NCI-H1092 treated with DMSO at 0.1 percent for 48 hours (cell line): ENCODE measurements at places on chromosomes 1 and 21.

GRCh38 chr1:5691795-5692509 lies 300.3 kb downstream of the NPHP4 start:
- no peak for DNase-seq

DNA sequence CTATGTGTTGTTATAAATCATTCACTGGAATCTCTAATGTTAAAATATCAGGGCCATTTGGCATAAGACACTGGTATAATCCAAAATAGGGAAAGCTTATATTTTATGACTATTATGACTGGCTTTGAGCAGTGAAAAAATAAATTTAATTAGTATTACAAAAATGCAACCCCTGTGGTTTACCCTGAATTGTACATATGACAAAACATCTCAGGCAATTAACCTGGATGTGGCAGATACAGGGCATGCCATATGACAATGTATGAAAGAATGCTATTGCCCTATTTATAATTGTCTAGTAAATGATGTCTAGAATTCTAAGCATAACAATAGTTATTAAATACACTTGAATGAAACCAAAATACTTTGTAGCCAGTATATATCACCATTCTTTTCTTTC lies 532.5 kb upstream of the ADGRL4 start:
- DNase-seq = no peak

DNA sequence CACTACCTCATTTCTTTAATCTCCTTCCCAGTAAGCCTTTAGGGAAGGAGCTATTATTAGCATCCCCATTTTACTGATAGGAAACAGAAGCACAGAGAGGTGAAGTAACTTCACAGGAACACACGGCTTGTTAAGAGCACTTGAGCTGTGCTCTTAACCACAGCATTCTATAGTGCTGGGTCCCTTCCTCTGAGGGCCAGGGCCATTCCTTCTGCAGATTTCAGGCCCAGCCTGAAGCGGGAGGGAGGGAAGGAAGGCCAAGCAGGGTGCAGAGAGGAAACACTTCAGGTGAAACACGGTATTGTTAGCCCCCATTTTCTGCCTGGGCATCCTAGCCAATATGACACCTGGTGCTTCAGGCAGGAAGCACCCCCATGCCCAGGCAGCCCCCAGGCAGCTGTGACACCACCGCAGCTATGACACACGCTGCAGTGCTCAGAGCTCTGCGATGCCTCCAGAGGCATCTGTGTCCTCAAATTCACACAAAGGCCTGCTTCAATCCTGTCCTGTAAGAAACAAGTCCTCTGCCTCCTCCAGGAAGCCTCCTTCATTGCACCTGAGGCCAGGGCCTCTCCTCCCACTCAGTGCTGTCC lies 4.5 kb upstream of the EXTL1 start:
- no peak for DNase-seq

- no peak for DNase-seq
These were observed 1.8 kb downstream of the LAMB3 start for GRCh38 chr1:209650454-209650853.

DNA sequence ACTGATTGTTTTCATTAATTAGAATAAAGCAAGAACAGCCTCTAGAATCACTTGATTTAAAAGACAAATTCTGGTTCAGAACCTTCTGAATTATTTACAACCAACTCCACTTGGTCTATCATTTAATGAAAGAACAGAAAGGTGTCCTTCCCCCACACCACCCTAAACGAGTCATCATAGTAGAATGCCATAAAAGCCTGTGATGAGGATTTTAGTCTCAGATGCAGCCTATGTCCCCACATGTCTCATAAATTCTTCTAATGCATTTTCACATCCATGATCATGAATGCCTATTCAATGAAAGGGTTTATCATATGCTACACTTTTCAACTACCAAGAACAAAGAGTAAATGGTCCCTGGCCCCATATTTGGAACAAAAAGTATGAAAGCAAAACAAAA lies 508.1 kb downstream of the DPYD start:
- no peak for DNase-seq

GRCh38 chr1:210292231-210292871 lies 36.4 kb upstream of the HHAT start:
- DNase-seq = peak; percentile 36

DNA sequence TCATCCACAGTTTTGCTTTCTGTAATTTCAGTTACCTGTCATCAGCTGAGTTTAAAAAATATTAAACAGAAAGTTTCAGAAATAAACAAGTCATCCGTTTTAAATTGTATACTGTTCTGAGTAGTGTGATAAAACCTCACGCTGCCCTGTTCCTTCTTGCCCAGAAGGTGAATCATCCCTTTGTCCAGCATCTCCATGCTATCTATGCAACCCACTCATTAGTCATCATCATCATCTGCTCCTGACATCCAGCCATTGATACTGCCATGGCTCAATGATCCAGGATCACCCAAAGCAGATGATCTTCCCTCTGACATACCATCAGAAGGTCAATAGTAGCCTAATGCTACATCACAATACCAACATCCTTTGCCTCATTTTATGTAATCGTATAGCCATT lies 198.3 kb downstream of the SLC44A5 start:
- no peak for DNase-seq

- no peak for DNase-seq
These were observed 13.0 kb upstream of the CD48 start for GRCh38 chr1:160724465-160725242.

DNA sequence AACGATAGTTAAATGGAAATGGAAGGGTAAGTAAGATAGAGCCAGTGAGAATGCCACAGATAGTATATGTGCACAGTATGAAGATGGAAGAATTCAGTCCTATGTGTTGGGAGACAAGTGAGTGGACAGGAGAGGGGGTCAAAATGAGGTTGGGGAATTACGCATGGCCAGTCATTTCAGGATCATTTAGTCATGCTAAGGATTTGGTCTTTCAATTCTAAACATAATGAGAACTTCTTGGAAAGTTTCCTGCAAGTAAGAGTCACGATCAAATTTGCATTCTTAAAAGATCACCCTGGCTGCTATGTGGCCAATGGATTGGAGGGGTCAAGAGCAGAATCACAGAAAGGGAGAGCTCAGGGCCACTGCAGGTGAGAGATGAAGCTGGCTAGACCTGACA lies 64.0 kb upstream of the KCNK2 start:
- DNase-seq = no peak

DNA sequence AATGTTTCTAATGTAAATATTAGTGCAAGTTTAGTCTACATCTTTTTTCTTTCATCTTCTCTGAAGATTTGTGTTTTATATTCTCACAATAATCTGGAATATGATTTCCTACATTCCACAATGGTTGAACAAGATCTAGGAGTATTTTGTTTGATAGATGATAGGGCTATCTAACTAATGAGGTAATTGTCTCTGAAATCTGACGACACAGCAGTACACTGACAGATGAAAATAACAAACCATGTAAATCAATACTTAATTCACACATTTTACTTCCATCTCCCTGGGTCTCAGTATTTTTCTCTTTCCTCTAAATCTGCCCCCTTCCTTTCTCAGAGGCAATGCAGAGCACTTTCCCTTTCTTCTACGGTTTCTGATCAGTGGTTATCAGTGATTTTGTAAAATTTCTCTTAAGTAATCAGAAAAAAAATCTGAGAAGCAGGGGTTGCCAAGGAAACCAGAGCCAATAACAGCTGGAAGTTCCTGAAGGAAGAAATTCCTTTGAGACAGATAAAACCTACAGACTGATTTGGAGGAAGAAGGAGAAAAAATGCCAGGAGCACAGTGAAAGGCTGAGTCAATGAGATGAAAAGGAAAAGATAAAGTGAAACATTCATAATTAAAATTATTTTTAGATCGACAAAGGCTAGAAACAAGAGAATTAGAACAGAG lies 7.3 kb upstream of the ANKRD13C start:
- no peak for DNase-seq

DNA sequence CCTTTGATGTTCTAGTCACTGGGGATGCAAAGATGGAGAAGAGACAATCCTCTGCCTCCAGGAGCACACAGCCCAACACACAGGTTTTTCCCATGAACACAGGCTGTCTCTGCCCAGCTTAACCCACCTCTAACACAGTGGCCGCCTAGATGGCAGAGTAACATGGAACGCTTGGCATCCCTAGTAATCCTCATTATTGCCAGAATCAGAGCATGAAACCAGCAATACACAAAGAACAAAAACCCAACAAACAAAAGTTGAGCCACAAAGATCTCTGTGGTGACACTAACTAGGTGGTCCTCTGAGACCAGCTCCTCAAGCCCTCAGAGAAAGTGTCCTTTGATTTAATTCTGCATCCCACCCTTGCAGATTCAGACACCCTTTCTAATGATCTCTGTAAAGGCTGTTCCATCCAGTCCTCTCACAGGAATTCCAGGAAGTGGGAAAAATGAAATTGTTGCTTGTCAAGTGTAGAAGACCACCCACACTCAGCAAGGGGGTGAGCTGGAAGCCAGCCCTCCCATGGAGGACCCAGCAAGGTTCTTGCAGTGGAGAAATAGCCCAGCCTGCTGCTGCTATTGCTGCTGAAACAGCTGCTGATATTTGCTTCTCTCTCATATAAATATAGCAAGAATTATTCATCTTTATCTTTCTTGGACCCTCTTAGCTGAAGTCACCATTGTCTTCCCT lies 7.4 kb upstream of the ATP2B4 start:
- DNase-seq = no peak

- DNase-seq = peak; percentile 44
These were observed 96.3 kb upstream of the TMPRSS15 start for GRCh38 chr21:18499761-18500376.

DNA sequence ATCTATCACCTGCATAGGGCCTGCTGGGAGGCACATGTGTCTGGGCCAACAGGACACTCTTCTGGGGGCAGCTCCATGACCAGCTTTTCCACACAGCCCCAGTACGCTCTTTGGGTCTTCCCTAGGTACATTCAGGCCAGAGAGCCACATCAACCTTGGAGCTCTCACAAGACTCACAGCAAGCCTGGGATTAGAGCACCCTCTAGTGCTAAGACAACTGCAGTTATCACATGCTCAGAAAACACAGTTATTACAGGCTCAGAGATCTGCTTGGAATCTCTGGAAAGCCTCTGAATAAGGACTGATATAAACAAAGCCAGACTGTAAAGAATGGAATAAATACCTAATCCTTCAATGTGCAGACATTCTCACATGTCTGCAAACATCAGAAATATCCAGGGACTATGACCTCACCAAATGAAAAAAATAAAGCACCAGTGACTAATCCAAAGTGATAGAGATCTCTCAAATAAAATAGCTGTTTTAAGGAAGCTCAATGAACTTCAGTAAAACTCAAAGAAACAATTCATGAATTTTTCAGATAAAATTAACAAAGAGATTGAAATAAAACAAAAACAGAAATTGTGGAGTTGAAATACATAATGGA lies 563.9 kb upstream of the NR5A2 start:
- DNase-seq = no peak

GRCh38 chr1:162228586-162228985 lies 148.1 kb downstream of the SPATA46 start:
- peak; percentile 50 for DNase-seq

DNA sequence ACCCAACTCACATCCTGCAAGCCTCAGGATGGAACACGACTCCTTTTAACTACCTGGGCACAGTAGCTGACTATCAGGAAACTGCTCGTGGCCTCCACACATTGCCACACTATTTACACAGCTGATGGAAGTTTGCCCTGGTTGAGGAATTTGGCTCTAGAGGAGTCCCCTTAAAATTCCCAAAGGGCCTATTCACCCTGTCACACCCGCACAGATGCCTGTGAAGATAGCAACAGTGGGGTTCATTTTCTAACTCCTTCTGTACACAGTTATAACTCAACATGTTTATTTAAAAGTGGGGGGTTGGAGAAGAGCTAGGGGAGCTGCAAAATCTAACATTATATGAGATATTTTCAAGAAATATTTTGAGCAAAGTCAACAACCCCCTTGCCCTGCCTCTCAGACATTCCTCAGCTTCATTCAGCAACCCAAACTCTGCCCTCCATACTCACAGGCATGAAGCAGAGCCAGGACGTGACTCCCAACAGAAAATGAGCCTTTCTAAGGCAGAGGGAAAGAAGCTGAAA lies 35.8 kb upstream of the CCN1 start:
- DNase-seq = no peak

GRCh38 chr1:99548943-99549605 lies 96.8 kb upstream of the PALMD start:
- no peak for DNase-seq

- DNase-seq = peak; percentile 73
These were observed 159.1 kb downstream of the NFIA start for GRCh38 chr1:61241411-61241838.

DNA sequence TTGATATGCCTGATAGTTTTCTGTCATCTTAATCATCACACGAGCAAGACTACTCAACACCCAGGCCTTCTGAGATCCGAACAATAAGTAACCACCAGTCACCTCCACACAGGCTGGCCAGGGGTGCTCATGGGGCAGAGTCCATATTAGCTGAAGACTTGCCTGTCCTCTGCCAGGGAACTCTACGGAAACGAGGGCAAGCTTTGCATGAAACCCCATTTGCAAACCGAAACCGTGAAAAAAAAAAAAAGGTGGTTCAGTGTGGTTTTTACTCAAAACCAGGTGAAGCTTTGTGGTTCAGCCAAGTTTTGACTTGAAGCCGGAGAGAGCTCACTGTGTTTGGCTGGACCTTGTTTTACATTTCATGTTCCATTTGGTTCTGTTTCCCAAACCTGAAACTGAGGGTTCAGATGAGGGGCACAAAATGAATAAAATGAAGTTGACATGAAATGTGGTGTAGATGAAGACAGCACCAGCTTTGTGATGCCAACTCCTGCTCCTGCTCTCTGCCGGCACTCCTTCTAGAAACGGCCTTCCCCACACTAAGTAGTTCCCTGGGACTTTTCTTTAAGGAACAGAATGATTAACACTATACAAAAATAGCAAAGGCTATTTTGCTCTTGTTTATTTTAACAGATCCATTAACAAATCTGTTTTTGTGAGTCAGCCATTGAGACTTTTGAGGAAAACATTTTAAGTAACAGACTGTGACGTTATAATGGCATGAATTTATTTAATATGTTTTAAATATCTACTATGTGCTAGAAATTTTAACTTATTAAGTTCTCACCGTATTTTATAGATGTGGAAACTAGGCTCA lies 74.7 kb downstream of the RUNX1 start:
- no peak for DNase-seq

GRCh38 chr1:73176902-73177301 lies 894.6 kb upstream of the NEGR1 start:
- DNase-seq = no peak

- peak; percentile 74 for DNase-seq
These were observed 10.9 kb downstream of the ERRFI1 start for GRCh38 chr1:8015036-8015808.

- no peak for DNase-seq
These were observed 32.0 kb downstream of the OLFM3 start for GRCh38 chr1:101964708-101965107.

- DNase-seq = no peak
These were observed 95.0 kb upstream of the C1orf105 start for GRCh38 chr1:172325531-172325930.
